ENCODE measurements at places on chromosomes 11 and 22. TPM values are rescaled to one million over a fixed set of nuclear protein-coding genes. Genes with fewer than 3 reads are reported as not detected.

GRCh38 chr11:19957294-19957943 is 202.9 kb downstream of the DBX1 start:
- DNase-seq: no peak

The CLMP gene
- total RNA-seq: 7.1 TPM

The KCNC1 gene
- total RNA-seq: not detected

DNA sequence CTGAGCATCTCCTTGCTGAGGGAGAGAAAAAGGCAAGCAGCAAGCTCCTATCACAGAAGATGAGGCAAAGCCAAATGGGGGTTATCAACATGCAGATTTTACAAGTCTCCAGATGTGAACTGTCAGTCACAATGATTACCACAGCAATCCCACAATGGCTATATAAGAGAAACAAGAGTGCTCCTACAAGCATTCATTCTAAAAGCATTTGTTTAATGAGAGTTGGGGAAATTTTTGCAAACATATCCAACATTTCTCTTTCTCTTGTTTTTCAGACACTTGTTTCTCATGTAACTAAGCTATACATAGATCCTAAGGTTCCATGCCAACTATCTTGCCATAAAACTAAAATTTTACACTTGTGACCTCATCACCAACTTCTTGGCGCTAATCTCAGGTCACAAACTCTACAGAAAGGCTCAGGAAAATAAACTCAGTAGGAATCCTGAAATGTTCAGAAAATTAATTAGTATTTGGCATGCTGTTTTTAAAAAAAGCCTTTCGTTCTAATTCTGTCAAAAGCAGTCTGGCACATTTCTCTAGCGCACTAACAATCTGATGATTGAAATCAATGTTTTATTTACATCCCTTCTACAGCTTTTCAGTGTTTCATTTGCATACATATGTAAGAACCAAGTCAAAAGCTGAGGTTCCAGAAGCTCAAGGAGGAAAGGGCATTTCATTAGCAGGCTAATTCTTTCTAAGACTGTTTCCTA is 199.5 kb downstream of the TTC28 start:
- no peak for DNase-seq

DNA sequence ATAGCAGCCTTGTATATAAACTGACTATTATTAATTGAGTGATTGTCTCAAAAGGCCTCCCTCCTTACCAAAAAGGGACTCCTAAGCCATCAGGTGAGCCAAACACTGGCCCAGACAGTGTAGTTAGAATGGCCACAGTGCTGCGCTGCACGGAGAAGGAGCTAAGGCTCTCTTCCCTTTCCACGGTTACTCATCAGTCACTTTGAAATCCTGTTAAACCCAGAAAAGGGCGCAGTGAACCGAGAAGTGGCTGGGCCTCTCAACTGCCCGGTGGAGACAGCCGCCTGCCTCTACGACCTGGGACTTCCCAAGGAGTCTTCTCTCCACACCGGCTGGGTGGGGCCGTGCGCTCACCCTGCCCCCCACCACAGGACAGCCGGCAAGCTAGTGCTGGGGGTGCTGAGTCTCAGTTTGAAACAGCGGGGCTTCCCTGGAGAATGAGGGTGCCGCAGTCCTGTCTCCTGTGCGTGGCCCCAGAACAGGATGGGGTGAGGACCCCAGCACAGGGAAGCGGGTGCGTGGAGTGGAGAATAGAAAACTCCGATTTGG is 1.3 kb downstream of the MYH9 start:
- no peak for DNase-seq

DNA sequence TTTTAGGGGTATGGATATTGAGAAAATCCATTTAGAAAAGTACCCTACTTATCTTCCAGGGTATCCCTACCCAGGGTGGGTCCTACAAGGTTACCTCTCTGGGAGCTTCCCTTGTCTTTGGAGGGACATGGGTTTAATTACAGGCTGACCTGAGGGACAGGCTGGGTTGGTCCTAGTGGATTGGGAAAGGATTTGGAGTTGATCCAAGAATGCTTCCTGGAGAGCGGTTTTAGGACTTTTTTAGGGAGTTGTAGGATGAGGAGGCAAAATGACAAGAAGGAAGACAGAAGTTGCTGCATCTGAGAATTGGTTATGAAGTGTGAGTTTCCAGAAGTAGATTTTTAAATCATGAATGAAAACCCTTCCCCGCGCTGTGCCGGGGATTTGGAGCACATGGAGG is 61.8 kb upstream of the CRTAM start:
- DNase-seq: no peak

GRCh38 chr22:31626427-31627150 is 35.4 kb downstream of the PISD start:
- no peak for DNase-seq
